ENCODE measurements at places on chromosomes 3 and 15.

DNA sequence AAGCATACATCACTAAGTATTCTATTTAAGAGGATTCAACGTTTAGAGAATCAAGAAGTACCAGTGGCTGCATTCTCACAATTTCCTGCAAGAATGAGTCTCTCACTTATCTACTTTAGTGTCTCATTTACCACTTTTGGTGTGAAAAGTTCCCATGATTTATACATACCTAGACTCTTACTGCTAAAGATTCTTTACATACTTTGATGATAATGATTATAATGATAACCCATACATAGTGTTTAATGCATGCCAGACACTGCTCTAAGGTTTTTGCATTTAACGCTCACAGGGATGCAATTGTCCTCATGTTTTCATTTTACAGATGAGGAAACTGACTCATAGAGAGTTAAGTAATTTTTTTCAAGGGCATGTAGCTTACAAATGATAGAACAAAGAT lies 133.6 kb downstream of the TMEM108 start:
- DNase-seq: no peak

DNA sequence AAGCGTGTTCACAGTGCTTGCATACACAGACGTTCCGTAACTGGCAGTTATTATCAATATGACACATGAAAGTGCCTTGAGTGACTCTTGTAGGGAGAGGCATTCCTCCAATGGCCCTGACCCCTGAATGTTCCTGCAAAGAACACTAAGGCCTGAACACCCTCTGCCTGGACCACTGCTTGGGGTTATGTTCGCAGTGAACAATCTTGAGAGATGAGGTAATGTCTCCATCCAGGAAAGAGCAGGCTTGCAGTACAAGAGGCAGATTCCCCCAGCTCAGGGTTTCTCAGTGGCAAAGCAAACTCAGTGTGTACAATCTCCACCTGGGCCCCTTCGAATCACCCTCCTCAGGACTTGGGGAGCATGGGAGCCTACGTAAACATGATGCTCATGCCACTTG lies 324.6 kb downstream of the MAGI1 start:
- no peak for DNase-seq

- DNase-seq: peak; percentile 63
Measured at GRCh38 chr15:80849308-80849707, 70.1 kb downstream of the CEMIP start.

GRCh38 chr3:113128386-113129015 lies 82.9 kb upstream of the BOC start:
- no peak for DNase-seq

DNA sequence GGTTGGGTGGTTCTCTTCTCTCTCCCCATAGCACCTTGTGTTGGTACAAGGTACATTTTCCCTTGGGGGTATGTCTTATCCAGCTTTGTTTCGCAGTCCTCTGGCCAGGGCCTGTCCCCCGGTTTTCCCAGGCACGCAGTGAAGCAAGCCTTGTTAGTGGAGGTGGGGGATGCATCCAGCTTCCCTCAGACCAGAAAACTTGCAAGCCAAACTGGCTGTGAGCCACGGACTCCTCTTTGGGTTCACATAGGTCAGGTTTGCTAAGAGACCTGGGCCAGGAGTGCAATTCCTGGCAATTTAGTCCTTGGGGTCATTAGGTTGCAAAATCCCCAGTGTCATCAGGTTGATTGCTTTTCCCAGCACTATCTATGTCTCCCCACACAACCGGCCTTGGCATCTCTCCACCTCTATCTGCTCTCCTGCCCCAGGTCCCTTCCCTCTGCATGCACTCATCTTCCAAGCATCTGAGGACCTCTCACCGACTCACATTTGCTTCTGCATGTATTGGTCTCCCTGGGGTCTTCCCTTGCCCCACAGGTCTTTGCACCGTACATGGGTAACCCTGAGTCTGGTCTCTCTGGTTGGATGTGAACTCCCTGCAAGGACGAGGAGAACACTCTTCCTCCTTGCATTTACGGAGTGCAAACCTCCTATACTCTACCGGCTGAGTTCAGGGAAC lies 34.2 kb downstream of the BCL2L10 start:
- DNase-seq: no peak

DNA sequence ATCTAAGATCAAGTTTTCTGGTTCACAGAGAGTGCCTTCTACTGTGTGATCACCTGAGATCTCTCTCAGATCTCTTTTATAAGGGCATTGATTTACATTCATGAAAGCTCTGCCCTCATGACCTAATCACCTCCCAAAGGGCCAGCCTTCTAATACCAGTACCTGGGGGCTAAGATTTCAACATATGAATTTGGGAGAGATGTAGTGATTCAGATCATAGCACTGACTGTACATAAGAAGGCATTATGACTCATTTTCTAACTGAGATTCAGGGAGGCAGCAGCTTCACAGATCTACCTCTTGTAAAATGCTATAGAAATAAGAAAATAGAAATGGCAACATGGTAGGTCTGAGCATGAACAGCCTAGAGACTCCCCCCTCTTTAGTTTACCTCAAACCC lies 39.6 kb downstream of the VGLL3 start:
- DNase-seq: no peak

- DNase-seq: no peak
Measured at GRCh38 chr3:50296721-50297383, 2.4 kb downstream of the HYAL3 start.

DNA sequence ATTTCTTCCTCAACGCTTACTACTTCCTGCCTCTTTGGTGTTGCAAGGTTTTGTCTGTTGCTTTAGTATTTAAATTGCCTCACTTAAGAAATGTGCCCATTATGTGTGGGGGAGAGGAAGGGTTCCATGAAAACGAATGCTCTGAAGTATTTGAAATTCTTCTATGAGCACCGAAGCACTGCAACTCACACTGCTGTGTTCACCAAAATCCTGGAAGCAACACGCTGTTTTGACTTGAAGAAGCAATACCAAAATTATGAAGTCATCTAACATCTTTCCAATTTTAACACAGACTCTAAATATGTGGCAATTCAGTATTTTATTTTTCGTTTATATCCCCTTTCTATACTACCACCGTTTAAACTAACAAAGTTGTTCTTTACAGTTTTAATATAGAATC lies 101.5 kb downstream of the RBMS3 start:
- DNase-seq: no peak

DNA sequence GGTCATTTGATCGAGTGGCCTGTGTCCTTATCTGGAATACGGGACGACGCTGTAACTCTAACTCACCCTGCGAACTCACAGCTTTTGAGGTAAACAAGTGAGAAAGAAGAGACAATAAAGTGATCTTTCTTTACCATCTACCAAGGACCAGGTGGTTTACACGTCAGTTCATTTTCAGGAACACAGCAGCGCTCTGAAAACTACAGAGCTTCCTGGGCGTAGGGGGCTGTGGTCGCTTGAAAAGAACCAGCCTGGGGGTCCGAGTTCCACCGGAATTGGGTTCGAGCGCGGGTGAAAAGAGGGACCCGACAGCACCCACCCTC lies 357 bp downstream of the KIAA1143 start:
- peak; percentile 4 for DNase-seq

DNA sequence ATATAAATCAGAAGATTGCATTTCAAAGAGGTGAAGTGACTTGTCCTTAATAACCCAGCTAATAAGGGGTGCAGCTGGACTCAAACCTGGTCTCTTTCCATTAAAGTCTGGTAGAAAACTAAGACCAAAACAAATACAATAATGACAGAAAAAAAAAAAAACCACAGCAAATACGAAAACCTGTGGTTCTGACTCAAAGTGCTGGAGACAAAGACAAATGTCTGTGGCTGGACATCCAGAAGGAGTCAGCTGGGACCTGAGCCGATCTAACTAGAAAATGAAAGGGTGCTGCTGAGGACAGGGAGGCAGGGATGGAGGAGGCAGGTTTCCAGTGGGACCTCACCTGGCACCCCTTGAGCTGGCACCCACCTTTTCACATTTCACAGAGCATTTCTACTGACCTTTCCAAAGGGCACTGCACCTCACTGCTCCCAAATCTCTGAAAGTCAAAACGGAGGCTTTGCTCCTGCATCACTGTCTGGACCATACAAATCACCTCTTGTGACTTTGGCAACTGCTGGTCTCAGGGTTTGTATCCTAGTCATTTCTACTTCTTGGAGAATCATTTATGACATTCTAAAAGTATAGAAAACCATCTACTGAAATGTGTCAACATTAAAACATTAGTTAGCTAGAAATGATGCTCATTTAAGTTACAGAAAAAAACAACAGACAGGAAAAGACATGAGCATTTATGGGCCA lies 61.7 kb downstream of the CCNL1 start:
- DNase-seq: no peak

GRCh38 chr3:182393151-182393550 lies 400.2 kb upstream of the ATP11B start:
- DNase-seq: no peak

GRCh38 chr3:25339225-25339624 lies 88.8 kb upstream of the RARB start:
- DNase-seq: no peak

- DNase-seq: peak; percentile 46
Measured at GRCh38 chr3:46266598-46266997, 24.3 kb downstream of the CCR3 start.

GRCh38 chr3:68017069-68017468 lies 362.7 kb upstream of the SUCLG2 start:
- DNase-seq: no peak

All from suppressor macrophage (primary cell).